Natural killer cell treated with Interleukin-12 subunit alpha and Interleukin-12 subunit beta and Interleukin-15 and Interleukin-18, amount 100 ng/mL, for 72 hours (primary cell): ENCODE measurements at places on chromosomes 16 and 17. TPM values are rescaled to one million over a fixed set of nuclear protein-coding genes. Genes with fewer than 3 reads are reported as not detected.

Gene TP53TG3E
- not detected for total RNA-seq

Gene UBE2O
- 46.7 TPM for total RNA-seq

- no peak overlapping the region for H3K4me3 ChIP-seq
- peaks cover 11% of the 10 kb centered on the region for H3K27me3 ChIP-seq
- H3K36me3 ChIP-seq, result no peaks in the 10 kb centered on the region
- H3K4me1 ChIP-seq, result peaks cover 3% of the 10 kb centered on the region
- H3K27ac ChIP-seq, result no peak overlapping the region
- no peak for DNase-seq
These were observed 31.0 kb upstream of the BHLHA9 start for GRCh38 chr17:1239210-1239609.

DNA sequence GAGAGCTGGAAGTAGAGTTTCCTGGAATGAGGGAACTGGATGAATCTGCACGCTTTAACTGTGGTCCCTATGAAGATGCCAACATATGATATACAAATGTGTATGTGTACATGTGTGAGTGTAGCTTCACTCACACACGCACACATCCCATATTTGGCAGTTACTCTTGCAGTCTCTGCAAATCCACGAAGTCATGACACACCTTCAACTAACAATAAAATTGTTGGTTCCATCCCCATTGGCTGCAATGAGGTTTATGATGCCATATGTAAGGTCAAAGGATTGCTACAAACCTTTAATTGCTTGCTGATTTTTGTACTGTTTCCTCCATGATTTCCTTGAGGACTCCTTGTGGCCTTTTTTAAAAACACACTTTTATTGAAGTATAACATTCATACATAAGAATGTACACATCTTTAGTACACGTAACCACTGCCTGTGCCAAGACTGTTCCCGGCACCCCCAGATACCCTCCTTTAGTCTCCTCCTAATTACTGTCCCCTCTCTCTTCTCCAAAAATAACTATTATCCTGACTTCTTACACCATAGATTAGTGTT is 22.0 kb downstream of the MYO1D start:
- H3K4me1 ChIP-seq, result peaks cover 8% of the 10 kb centered on the region
- peaks cover 17% of the 10 kb centered on the region for H3K27me3 ChIP-seq
- no peak for DNase-seq
- H3K27ac ChIP-seq, result no peak overlapping the region

DNA sequence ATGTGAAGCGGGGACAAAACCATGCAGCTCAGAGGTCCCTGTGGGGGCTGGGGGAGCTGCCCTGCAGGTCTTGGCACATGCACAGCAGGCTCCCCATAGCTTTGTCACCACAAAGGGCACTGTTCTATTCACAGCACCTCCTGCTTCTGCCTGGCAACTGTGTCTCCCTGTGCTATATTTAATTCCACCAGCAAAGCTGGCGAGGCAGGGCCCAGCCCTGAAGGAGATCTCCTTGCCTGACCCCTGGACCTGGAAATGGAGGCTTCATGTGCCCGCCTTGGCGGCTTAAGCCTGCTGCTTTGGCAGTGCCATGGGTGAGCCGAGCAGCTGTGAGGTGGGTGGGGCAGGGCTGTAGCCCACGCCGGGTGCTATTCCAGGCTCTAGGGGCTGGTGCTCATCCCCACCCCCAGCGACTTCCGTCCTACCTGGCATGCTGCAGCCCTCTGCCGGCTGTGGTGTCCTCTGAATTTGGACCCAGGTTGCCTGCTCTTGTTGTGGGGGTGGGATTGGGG is 6.8 kb downstream of the LDHD start:
- peaks cover 2% of the 10 kb centered on the region for H3K27me3 ChIP-seq
- peaks cover 6% of the 10 kb centered on the region for H3K36me3 ChIP-seq
- H3K4me3 ChIP-seq, result peak overlapping the region; percentile 78
- DNase-seq, result no peak
- peak overlapping the region; percentile 85 for H3K27ac ChIP-seq

- H3K27ac ChIP-seq, result no peak overlapping the region
- no peak overlapping the region for H3K4me3 ChIP-seq
- H3K36me3 ChIP-seq, result no peaks in the 10 kb centered on the region
- DNase-seq, result no peak
- peaks cover 12% of the 10 kb centered on the region for H3K27me3 ChIP-seq
- no peaks in the 10 kb centered on the region for H3K4me1 ChIP-seq
These were observed 10.7 kb upstream of the ZNF19 start for GRCh38 chr16:71499775-71500364.

GRCh38 chr16:9191274-9191850 is 99.9 kb downstream of the HAPSTR1 start:
- H3K36me3 ChIP-seq, result no peaks in the 10 kb centered on the region
- peaks cover 3% of the 10 kb centered on the region for H3K27me3 ChIP-seq
- no peak for DNase-seq
- no peak overlapping the region for H3K4me3 ChIP-seq

GRCh38 chr17:57552114-57552624 is 192.9 kb downstream of the CCDC182 start:
- H3K27me3 ChIP-seq, result no peaks in the 10 kb centered on the region
- H3K4me3 ChIP-seq, result no peak overlapping the region
- no peak for DNase-seq
- H3K4me1 ChIP-seq, result peaks cover 19% of the 10 kb centered on the region
- H3K36me3 ChIP-seq, result no peaks in the 10 kb centered on the region

DNA sequence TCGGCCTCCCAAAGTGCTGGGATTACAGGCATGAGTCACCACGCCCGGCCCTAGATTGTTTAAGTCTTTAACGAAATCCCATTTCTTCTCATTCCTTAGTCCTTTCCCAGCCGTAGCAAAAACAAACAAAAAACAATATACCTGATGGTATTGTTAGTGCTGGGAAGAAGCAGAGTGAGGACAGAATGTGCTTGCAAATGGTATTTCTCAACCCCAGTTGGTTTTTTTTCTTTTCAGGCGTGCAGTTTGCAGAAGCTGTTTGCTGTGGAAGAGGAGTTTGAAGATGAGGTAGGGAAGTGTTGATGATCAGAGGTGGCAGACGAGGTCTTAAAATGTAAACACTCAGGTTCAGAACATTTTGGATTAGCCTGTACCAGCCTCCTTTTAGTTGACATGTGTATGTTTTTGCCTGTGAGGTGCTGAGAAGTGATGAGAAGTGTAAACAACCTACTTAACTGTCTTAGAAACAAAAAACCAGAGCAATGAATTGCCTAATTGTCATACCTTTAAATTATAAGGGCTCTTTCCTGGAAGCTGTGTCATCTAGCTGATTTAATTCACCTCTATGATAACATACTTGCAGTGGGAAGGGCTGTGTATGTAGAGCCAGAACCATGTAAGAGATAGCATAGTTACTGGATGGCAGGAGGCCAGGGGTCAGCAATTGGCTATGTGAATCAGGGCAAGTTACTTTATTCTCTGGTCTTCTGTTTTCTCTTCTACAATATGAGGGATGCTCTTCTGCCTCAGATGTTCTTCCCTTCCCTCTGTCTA is 3.4 kb downstream of the HROB start:
- H3K4me1 ChIP-seq, result peaks cover 9% of the 10 kb centered on the region
- H3K36me3 ChIP-seq, result no peaks in the 10 kb centered on the region
- H3K27ac ChIP-seq, result no peak overlapping the region
- H3K4me3 ChIP-seq, result no peak overlapping the region

Gene CA5A
- not detected for total RNA-seq

Gene TPSG1
- total RNA-seq, result 1.3 TPM

Gene TSNAXIP1
- 1.1 TPM for total RNA-seq
